IMR-90 (cell line): ENCODE measurements at places on chromosomes 3 and 15. TPM values are rescaled to one million over a fixed set of nuclear protein-coding genes. Genes with fewer than 3 reads are reported as not detected.

The ACTC1 gene
- 0.83 and 1.1 TPM in 2 replicates for total RNA-seq

The BFSP2 gene
- not detected in 2 replicates for total RNA-seq

The PAQR5 gene
- total RNA-seq, result 2.7 and 3.3 TPM in 2 replicates

The CHRNA5 gene
- total RNA-seq, result 0.54 and 1.4 TPM in 2 replicates

The ELP6 gene
- total RNA-seq, result 26.1 and 31.4 TPM in 2 replicates

The LRRC31 gene
- not detected in 2 replicates for total RNA-seq

The MYNN gene
- total RNA-seq, result 26.9 and 33.1 TPM in 2 replicates

The CLDN11 gene
- 245 and 329 TPM in 2 replicates for total RNA-seq

The IREB2 gene
- 12.2 and 23.6 TPM in 2 replicates for total RNA-seq

The ECE2 gene
- not detected in 2 replicates for total RNA-seq

The SLC38A3 gene
- total RNA-seq, result 0.36 TPM in 1 of 2 replicates, not detected in the other

The SLC27A2 gene
- total RNA-seq, result under 0.01 TPM in 1 of 2 replicates, not detected in the other

The BOC gene
- 5.3 and 6.8 TPM in 2 replicates for total RNA-seq

The NEK10 gene
- total RNA-seq, result 6.6 and 7.5 TPM in 2 replicates

The GOLGA6A gene
- not detected in 2 replicates for total RNA-seq

The ANKUB1 gene
- total RNA-seq, result not detected in 2 replicates

The DPPA2 gene
- not detected in 2 replicates for total RNA-seq

The SUMF1 gene
- total RNA-seq, result 25.0 and 26.3 TPM in 2 replicates

The CP gene
- total RNA-seq, result 0.28 TPM in 1 of 2 replicates, not detected in the other

The CCDC54 gene
- not detected in 2 replicates for total RNA-seq

The TERC gene
- total RNA-seq, result 17.8 and 57.0 TPM in 2 replicates

- no peak for DNase-seq
Measured at GRCh38 chr3:71640331-71640983, 56.9 kb upstream of the FOXP1 start.

DNA sequence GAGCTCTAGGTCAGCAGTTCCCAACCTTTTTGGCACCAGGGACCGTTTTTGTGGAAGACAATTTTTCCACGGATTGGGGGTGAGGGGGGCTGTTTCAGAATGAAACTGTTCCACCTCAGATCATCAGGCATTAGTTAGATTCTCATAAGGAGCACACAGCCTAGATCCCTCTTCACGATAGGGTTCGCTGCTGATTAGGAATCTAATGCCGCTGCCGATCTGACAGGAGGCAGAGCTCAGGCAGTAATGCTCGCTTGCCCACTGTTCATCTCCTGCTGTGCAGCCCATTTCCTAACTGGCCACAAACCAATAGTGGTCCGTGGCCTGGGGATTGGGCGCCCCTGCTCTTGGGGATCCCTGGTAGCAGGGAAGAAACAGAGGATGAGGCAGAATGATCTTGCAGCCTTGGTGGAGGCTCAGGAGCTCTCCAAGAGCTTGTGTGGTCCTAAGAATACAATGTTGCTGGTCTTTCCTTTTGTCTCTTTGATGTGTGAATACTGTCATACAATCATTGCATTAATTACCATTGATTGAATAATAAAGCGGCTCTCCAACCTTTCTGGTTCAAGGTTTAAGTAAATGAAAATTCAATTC lies 183.2 kb downstream of the FNDC3B start:
- DNase-seq, result no peak

DNA sequence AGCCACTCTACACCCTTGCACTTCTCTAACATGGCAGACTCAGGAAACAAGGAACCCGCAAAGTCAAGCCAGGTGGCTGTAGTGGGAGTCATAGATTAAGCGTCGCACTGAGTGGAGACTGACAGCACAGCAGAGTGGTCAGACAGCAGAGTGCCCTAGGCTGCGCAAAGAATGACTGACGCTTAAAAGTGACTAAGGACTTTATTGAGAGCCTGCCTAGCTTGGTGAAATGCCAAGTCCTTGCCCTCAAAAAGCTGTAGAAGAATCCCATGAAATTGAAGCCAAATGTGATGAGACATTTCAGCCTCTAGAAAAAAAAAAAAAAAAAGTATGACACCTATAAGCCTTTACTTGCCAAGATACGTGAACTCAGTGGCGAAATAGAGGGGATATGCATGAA lies 30.2 kb downstream of the NCEH1 start:
- DNase-seq, result no peak

DNA sequence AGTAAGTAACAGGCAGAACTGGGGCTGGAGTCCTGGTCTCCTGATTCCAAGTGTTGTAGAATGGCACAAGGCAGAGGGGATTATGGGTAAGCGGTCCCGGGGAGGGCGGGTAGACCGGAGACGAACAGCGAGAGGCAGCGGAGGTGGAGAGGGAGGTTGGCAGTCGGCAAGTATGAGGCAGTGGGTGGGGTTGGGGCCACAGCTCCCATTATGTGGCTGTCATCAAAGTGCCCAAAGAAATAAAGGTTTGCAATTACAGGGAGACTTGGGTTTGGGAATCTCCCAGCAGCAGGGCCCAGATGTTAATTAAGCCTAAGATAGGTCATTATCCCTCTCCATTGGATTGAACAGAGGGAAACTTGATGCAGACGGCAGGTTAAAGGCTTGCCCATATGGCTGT lies 16.9 kb downstream of the FAM43A start:
- no peak for DNase-seq

- no peak for DNase-seq
Measured at GRCh38 chr15:96328181-96328876, 2.2 kb upstream of the NR2F2 start.

- DNase-seq, result peak; percentile 56
Measured at GRCh38 chr15:67114846-67115585, 49.6 kb downstream of the SMAD3 start.

- no peak for DNase-seq
Measured at GRCh38 chr15:97224191-97224641, 736.3 kb upstream of the ARRDC4 start.

- DNase-seq, result peak; percentile 20
Measured at GRCh38 chr3:182794455-182795388, 1.4 kb downstream of the ATP11B start.

DNA sequence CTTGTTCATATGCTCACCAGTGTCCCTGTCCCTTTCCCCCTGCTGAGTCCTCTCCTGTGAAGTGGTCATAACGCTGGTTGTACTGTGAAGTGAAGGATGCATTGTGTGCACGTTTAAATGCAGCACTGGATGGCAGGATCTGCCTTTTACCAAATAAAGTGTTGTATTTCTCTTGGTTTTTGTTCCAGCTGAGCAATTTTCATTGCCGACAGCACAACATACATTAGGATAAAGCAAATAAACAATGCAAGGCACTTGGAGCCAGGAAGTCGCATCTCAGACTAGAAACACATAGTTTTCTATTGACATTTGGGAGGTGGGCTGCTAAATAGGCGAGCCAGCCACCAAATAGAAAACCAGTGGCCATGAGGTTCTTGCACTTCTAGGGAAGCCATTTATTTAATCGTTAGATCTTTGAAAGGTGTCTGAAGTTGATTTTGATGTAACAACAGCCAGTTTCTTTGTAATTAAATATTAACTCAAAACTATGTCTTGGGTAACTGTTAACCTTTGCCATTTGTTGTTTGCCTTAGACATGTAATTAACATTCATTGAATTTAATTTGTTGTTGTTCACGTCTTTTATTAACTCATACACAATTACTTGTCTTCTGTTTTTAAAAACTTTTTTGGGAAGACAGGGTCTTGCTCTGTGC lies 185.3 kb downstream of the FNDC3B start:
- DNase-seq, result no peak

- no peak for DNase-seq
Measured at GRCh38 chr3:144384241-144384979, 412.8 kb downstream of the DIPK2A start.

GRCh38 chr3:190032923-190033322 lies 87.8 kb downstream of the P3H2 start:
- no peak for DNase-seq

DNA sequence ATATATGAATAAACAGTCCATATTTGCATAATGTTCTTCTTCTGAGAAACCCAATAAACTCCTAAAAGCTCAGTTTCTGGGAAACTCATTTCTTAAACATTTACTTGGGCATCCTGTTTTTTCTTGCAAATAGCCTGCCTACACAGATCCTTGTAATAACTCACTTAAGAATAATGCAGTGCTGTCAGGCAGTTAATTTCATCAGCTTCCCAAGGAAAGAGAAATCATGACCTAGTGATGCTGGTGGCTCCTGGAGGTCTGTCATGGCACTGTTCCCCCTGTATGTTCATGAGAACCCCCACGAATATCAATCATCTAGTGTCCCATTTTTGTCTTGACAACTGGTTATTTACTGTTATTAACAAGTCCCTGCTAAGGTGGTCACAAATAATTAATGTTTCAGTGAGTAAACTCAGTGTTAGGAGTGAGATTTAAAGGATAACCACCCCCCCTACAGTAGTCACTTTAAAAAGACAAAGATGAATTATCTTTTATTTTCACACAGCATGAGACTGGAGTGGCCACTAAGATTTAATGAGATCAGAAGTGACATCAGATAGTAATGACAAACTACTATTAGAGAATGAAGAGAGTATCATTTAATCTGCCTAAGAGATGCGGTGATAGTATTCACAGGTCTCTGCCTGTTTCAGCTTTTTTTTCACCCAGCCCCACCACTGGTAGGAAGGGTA lies 279.5 kb upstream of the NECTIN3 start:
- DNase-seq, result no peak

GRCh38 chr3:59006634-59007517 lies 42.9 kb downstream of the CFAP20DC start:
- DNase-seq, result peak; percentile 76

DNA sequence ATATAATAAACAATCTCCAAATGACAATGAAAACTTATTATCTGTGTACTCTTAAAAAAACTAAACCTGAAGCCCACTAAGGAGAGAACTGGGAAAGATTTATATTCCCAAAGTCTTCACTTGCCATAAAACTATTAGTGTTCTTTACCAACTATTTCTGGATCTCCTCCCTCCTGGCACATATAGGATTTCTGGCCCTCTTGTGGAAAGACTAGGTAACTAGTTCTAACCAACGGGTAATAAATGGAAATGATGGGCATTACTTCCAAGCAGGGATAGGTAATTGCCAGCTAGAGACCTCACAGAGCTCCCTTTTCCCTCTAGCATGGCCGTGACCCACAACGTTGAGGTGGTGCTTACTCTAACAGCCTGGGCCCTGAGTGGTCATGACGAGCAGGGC lies 110.1 kb downstream of the DNAH12 start:
- peak; percentile 28 for DNase-seq

DNA sequence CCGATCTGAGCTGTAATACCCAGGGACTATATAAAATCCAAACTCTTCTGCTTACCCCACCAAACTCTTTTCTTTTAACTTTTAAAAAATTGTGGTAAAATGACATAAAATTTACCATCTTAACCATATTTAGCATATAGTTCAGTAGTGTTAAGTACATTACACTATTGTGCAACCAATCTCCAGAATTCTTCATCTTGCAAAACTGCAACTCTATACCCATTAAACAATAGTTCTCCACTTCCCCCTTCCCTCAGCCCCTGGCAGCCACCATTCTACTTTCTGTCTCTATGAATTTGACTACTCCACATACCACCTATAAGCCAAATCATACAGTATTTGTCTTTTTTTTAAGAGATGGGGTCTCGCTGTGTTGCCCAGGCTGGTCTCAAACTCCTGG lies 38.7 kb downstream of the SENP8 start:
- DNase-seq, result no peak

GRCh38 chr15:98155356-98155755 lies 194.9 kb downstream of the ARRDC4 start:
- DNase-seq, result no peak

GRCh38 chr15:40008061-40008765 lies 30.8 kb downstream of the SRP14 start:
- DNase-seq, result peak; percentile 15

DNA sequence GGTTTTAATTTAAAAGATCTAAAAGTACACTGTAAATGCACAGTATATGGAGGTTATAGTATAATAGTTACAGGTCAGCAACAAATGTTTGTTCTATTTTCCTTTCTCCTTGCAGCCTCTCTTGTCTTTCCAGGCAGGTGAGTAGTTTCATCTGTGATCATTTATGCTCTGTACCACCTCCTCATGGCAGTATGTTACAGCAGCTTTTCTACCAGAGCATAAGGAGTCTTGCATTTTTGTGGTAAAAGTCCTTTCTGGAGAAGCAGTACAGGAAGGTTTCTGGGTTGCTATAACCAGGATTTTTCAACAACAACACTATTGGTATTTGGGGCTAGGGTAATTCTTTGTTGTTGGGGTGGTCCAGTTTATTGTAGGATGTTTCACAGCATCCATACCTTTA lies 59.5 kb downstream of the ZNF609 start:
- no peak for DNase-seq

DNA sequence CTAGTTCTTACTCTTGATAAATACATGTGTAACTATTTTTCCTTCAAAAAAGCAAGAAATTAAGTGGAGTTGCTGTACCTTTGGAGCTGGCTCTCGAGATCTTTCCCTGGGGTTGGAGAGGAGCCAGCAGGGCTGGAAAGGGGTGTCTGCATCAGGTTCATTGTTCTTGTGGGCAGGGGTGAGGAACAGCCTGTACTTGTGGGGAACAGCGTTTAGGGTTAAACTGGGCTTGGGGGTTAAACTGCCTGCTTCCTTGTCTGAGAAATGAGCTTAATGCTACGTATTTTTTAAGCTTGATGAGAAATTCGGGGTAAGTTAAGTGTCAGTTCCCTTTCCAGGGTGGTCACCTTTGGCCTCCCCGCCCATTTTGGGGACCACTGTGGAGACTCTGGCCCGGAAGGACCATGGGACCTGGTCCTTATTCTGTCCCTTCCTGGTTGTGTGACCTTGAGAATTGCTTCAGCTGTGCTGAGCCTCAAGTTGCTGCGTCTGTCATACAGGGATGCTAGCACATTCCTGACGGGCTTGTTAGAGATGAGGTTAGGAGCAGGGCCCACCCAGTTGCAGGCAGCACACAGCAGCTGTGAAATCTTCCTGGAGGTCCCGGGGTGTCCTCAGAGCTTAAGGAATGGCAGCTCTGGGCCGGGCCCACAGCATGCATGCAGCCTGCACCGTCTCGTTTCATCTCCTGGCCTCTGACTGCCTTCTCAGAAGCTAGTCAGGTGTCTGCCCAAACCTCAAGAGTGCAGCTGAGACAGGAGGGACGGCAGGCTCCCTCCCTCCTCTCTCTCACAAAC lies 11.6 kb downstream of the H1-8 start:
- DNase-seq, result no peak

DNA sequence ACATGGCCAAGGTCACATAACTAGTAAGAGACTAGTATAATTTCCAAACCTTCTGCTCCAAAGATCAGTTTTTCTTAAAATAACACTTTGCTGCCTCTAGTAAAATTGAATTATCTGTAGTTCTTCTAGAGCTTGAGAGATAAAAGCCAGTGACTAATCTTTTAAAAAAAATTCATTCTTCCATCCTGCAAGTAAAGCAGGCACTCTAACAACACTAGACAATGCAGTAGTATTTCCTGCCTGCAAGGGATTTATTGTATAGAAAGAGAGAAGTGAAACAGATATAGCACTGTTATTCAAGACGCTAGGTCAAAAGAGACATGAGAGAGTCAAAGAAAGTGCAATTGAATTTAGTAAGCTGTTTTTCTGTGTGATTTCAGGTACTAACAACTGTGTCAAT lies 159.5 kb upstream of the TBC1D5 start:
- no peak for DNase-seq

- no peak for DNase-seq
Measured at GRCh38 chr3:56629047-56629446, 54.0 kb downstream of the TASOR start.

- DNase-seq, result no peak
Measured at GRCh38 chr3:50340448-50341329, at the start of gene RASSF1. Gene RASSF1 (minus strand): TSS chr3:50340836. CDS start chr3:50340805, 31 bp downstream.
